Stimulated activated CD4-positive, alpha-beta T cell treated with anti-CD3 and anti-CD28 coated beads, Interleukin-15, amount 100 ng/mL, for 1 hour (primary cell): ENCODE measurements at places on chromosomes 2 and 18.

- DNase-seq = no peak
Observed at GRCh38 chr2:3483227-3483985, 35.9 kb downstream of the ADI1 start.

DNA sequence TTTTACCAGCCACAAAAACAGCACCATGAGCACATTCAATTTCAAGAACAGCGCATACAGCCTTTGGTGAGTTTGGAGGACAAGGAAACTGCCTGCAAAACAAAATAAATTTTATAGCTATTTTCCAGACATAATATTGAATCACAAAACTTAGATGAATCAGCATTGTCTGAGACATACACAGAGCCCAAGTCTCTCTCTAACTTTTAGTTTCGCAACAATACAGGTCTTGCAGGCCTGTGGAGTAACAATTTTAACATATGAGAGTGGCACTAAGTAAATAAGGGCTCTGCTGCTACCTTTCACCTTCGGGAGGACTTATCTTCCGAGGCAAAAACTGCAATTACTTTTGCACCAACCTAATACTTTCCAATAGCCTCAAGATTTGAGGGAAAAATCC, 56.1 kb upstream of the PEX13 start:
- no peak for DNase-seq

DNA sequence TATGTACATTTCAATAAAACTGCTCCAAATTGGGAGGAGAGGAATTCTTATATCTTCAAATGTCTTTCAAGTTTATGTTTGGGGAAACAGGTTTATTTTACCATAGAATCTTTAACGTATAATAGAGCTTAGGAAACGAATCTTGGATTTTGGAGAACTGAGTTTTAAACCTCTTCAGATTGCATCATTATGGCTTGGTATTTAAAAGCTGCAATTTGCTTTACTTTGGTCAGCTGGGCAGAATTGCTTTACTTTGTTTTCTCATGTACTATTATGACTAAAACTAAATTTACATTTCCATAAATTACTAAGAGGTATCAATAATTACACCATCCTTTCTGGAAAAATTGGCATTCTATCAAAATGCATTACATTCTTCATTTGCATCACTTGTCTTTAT, 54.6 kb downstream of the BAZ2B start:
- DNase-seq = no peak

GRCh38 chr2:151984424-151985083, 114.3 kb downstream of the CACNB4 start:
- DNase-seq = no peak

- no peak for DNase-seq
Observed at GRCh38 chr2:121818546-121818945, 63.1 kb downstream of the TSN start.

DNA sequence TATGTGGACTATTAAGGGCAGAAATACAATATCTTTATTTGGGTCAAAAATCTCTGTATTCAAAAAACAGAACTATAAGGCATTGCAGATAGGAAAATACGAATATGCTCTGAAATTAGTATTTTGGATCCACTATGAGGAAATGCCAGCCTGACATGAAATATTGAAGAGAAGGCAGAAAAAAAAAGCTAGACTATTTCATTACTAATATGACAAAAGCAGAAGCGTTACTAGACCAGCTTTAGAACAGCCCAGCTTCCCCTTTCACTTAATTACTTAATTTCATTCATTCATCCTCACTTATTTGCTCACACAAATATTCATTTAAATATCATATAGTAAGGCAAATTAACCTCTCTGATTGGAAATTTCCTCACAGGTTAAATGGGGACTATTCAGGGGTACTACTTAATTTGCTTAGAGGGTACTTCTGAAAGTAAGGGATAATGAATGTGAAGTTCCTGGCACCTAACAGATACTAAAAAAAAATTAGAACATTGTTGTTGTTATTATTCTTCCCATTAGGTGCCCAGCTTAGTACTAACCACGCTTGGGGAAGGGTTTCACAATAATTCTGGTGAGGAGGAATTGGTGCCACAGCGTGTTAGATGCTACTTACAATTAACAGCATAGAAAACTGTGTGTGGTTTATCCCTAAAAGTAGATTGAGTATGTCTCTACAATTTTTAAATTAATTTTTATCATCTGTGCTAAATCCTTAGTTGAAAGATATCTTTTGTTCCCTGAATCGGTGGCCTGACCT, 71.1 kb upstream of the CTLA4 start:
- no peak for DNase-seq

- no peak for DNase-seq
Observed at GRCh38 chr2:42425697-42426096, 64.7 kb upstream of the COX7A2L start.

DNA sequence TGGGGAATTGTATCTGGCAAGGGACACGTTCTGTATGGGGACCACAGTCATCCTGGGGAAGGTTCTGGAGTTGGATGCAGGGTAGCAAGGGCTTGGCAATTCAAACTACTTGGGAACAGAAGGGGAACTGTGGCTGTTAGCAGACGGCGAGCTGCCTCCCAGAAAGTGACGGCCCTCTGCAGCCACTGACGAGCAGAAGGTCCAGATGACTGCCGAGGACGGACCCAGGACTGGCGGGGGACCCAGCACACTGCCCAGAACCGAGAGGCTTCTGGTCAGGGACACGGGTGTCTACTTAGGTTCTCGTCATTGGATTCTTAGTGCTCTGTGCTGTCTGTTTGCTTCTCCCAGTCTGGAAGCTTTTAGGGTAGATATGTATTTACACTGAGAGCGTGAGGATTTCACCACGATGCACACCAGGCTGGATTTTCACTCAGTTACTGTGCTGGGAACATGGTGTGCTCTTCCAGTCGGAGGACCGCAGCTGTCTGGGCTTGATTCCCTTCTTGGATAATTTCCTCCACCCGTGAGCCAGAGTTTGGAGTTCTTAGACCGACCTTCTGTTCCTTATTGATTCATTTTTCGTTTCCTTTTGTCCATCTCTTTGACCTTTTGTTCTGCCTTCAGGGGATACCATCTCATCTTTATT, 13.4 kb downstream of the GPR35 start:
- DNase-seq = no peak

DNA sequence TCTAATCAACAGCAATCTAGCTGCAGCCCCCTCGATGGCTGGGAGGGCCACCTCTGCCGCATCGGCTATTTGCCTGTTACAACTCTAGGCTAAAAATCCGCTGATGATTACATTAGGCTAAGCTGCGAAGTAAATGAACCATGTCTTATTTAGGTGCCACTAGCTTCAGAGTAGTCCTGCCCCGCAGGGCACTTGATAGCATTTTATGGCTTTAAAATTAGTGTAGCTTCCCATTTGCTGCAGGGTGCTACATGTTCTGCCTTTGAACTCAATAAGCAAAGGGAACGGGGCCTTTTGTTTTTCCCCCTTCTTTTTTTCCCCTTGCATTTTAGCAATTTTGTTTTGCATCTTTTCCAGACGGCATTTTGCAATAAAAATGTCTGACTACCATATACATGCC, 270.2 kb downstream of the GBX2 start:
- DNase-seq = no peak

- no peak for DNase-seq
Observed at GRCh38 chr2:134324430-134324829, 70.6 kb downstream of the MGAT5 start.

GRCh38 chr2:178109813-178110212, 2.4 kb upstream of the RBM45 start:
- DNase-seq = no peak

GRCh38 chr18:41977233-41977632, 22.2 kb downstream of the PIK3C3 start:
- no peak for DNase-seq

- DNase-seq = no peak
Observed at GRCh38 chr2:235734688-235735231, 240.9 kb downstream of the AGAP1 start.

DNA sequence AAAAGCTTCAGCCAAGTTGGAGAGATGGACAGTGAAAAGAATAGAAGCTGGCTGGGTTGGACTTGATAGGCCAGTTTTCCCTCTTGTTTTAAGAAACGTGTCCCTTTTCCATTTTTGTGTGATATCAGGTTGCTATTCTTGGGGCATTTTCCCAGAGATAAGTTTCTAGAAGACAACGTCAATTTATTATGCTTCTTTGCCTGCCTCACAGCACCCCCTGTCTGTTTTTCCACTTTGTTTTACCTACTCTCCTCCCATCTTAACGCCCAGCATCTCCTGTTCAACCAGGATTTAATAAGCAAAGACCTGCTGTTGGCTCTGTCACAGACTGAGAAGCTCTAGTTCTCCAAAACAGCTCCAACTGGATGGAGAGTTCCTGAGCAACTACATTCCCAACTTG, 317.8 kb upstream of the ZNF521 start:
- no peak for DNase-seq

GRCh38 chr2:215430528-215431187, 5.2 kb downstream of the FN1 start:
- no peak for DNase-seq

DNA sequence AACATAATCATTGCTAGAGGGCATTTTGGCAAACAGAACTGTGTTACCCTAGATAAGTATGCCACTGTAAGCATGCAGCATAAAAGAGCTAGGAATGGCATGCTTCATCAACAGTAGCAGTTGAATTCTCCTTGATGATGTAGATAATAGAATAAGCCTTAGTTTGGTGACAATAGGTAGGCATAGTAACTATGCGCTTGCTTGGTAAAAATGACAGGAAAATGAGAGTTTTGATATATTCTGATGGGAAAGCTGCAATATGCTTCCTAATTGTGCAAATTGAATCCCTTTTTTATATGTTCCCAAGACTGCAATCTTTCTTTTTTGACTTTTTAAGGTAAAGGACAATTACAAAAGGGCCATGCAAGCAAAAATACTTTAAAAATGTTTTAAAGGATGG, 930.9 kb upstream of the FAM98A start:
- no peak for DNase-seq

GRCh38 chr2:56263876-56264275, 80.1 kb downstream of the CCDC85A start:
- DNase-seq = no peak

- DNase-seq = no peak
Observed at GRCh38 chr18:49685231-49685942, 123.5 kb downstream of the LIPG start.

DNA sequence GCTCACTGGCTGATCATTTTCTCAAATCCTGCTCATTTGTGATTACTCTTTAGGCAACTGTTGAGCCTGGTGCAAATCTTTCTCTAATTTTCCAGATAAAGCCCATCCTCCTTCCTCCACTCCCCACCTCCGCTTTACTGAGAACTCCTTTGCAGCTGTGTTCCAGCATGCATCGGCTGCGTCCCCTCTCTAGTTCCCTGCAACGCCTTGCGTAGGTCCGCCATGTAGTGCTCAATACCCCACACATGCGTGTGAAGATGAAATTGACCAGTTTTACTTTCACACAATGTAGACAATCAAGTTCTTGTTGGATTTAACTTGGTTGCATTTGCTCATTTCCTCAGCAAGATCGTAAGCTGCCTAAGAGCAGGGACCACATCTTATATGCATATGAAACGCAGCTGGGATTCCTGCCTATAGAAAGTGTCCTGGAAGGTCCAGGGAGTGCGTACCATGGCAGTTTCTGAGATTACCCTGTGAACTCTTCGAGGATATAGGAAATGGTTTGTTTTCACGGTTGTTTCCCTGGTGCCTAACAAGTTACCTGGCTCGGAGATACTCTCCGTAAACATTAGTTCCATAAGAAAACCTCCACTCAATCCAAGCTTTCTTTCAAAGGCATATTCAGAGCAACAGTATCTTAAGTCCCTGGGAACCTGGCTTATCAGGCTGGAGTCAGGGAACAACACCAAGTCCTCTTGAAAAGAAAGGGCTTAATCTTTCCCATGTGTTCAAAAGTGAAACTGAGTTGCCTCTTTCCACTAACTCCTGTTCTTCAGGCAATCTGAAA, 766.4 kb upstream of the ID2 start:
- DNase-seq = no peak

- DNase-seq = no peak
Observed at GRCh38 chr2:190407246-190407661, 901 bp upstream of the MFSD6 start.

GRCh38 chr2:8680822-8681760, 765 bp upstream of the ID2 start:
- peak; percentile 20 for DNase-seq

GRCh38 chr2:206422493-206422892, 20.8 kb upstream of the ADAM23 start:
- no peak for DNase-seq

DNA sequence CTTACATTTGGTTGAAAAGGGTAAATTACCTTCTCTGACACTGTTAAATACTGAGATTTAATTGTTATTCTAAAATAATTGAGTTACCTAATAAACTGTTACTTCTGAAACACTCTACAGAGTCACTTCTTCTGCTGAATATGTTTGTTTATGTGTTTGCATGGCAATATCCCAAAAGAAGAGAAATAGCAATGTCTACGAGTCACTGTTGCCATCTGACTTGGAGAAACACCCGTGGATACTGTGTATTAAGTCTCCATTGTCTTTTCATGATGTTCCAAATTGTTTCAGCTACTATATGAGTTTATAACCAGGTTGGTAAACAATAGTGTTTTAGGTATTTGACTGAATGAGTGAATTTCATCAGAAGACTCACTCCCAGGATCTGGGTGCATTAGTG, 754.2 kb upstream of the ID2 start:
- DNase-seq = no peak
